ENCODE measurements at places on chromosomes 5 and 9.

DNA sequence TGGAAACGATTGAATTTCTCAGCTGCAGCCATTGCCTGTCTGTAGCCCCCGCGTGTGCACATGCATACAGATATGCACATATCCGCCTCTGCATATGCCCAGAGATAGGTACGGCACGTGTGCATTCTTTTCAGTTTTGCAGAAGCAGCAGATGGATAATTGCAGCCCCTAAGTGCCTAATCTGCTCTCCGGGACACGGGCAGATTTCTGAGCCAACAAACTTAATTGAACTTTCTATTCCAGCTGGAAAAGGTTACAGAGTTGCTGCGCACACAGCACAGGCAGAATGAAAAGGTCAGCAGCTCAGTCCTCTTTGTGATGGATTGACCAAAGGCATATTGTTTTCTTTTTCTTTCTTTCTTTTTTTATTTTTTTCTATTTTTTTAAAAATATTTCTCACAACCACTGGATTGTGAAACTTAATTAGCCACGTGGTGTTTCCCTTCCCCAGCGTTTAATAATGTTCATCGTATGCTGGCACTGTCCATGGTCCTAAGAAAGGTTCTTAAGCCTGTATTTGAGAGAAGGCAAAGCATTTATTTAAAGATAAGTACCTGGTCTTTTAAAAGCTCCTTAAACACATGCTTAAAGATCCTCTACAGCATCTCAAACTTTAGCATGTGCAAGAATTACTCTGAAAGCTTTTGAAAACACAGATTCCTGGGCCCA lies 270.2 kb upstream of the BRINP1 start:
- no peak for DNase-seq

- DNase-seq = no peak
Measured at GRCh38 chr5:135594416-135594960, 15.7 kb upstream of the CXCL14 start.

DNA sequence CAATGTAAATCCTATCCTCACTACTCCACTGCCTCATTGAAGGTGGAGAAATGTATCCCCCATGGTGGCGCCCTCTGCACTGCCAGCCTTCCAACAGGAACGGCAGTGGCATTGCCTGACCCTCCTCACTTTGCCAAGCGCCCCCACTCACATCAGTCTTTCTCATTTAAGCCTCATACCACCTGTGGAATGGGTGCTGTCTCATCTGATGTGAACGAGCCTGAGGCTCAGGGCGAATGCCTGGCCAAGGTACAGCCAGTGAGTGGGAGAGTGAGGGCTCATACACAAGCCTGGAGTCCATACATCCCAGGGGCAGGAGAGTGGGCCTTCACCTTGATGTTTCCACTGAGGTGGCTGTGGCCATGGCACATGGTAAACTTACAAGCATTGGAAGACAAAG lies 10.3 kb downstream of the F2RL2 start:
- no peak for DNase-seq

- DNase-seq = no peak
Measured at GRCh38 chr5:175681045-175681967, 23.4 kb downstream of the HRH2 start.

GRCh38 chr5:123460296-123460729 lies 37.1 kb upstream of the CEP120 start:
- DNase-seq = no peak

DNA sequence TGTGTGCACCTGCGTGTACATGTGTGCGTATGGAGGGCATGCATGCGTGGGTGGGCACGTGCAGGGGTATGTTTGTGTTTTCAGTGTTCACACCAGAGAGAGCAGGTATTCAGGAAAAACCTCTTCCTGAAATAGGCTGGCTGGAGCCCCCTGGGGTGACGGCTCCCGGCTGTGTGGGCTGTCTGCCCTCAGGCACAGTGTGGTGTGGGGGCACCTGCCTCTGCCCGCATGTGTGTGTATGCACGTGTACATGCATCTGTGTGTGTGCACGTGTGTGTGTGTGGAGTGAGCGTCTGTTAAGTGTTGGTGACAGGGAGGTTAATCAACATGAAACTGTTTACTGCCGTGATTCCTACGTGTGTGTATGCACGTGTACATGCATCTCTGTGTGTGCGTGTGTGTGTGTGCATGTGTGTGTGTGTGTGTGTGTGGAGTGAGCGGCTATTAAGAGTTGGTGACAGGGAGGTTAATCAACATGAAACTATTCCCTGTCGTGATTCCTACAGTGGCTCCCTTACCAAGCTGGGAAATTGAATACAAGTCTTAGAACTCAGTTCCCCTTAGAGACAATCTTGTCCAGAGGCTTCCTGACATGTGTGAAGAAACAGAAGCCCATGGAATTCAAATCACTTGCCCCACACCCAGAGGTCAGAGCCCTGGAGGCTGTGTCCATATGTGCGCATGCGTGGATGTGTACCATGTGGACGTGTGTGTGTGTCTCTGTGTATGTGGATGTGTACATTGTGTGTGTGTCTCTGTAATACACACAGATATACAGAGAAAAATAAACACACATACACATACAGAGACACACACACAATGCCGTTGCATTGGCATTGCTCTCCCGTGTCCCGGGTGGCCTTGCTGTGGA lies 372.4 kb upstream of the IRX4 start:
- no peak for DNase-seq

DNA sequence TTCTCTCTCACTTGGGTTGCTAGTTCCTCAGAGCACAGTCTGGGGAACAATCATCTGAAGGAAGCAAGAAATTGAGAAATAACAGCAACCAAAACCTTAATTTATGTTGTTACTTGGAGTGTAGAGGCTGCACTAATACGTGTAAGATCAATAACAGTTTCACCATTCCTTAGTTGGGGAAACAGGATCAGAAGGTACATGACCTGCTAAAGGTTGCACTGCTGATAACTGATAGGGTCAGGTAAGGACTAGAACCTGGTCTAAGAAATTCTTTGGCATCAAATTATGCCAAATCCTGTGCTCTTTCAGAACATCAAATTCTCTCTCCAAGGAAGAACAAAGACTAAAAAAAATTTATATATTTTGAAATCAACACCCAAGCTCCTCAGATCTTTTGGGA lies 278.6 kb upstream of the C9orf72 start:
- DNase-seq = no peak

- no peak for DNase-seq
Measured at GRCh38 chr5:74503-75109, 17.4 kb upstream of the PLEKHG4B start.

DNA sequence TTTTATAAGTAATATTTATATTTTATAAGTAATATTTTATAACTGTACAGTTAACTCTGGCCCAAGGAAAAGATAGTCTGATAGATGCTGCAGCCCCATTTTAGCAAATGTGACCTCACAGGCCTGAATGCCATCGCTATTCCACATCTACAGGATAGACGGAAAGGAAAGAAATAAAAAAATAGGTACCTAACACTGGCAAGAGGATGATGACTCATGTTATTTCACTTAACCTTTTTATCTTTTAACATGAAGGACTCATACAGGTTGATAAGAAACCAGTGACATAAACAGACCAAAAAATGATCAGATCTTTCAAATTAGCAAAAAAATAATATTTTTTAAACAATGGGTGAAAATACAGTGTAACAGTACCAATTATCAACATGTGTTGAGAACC lies 2.7 kb downstream of the CD274 start:
- DNase-seq = no peak

- no peak for DNase-seq
Measured at GRCh38 chr9:5489630-5490490, 20.5 kb upstream of the PDCD1LG2 start.

- no peak for DNase-seq
Measured at GRCh38 chr5:106906199-106906598, 764.5 kb downstream of the EFNA5 start.

DNA sequence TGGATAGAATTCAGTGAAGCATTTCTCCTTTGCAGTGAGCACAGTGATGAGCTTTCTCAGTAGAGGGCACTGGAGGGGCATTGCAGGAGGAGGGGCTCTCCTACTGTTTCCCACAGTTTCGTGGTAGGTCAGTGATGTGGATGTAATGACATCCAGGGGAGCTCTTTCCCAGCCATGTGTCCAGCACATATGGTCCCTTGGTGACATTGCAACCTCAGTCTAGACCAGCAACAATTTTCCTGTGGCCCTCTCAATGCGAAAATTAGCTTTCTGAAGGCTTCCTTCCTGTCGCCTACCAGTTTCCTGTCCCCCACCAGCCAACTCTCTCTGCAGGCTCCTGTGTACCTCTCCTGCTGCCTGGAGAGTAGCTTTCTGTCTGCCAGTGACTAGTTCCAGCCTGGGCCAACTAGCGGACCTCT lies 6.9 kb upstream of the PDCL start:
- DNase-seq = no peak

DNA sequence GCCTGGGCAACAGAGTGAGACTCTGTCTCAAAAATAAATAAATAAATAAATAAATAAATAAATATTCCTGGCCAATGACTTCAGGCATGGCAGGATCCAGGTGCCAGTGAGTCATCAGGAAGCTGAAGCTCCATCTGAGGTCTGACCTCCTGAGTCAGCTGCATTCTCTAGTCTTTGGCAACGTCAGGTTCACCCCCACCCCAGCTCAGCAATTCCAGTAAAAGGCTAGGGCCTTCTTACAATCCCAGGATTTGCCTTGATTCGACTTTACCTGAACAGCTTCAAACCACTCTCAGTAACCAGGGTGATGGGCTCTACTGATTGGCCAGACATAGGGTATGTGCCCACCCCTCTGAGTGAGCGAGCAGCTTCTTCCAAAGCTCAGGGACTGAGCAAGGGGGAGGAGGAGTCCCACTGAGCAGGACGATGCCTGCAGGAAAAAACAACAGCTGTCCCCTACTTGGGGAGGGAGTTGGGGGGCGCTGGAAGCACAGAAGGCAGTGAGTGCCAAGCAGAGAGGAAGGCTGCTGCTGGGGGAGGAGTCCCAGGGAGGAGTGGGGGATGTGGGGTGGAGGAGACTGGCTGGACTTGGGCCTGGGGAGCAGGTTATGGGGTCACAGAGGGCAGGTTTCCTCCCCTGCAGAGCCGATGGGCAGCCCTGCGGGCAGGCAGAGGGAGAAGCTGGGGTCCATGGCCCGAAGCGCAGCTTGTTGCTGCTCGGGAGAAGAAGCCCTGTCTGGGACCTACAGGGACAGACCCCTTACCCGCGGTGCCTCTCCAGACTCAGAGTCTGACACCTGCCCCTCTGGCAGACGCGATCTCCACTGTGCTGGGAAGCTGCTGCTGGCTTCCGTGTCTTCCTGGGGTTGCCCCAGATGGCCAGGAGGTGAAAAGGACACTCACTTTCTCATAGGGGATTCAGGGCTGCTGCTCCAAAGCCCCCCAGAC lies 25.9 kb upstream of the UNC5A start:
- no peak for DNase-seq

DNA sequence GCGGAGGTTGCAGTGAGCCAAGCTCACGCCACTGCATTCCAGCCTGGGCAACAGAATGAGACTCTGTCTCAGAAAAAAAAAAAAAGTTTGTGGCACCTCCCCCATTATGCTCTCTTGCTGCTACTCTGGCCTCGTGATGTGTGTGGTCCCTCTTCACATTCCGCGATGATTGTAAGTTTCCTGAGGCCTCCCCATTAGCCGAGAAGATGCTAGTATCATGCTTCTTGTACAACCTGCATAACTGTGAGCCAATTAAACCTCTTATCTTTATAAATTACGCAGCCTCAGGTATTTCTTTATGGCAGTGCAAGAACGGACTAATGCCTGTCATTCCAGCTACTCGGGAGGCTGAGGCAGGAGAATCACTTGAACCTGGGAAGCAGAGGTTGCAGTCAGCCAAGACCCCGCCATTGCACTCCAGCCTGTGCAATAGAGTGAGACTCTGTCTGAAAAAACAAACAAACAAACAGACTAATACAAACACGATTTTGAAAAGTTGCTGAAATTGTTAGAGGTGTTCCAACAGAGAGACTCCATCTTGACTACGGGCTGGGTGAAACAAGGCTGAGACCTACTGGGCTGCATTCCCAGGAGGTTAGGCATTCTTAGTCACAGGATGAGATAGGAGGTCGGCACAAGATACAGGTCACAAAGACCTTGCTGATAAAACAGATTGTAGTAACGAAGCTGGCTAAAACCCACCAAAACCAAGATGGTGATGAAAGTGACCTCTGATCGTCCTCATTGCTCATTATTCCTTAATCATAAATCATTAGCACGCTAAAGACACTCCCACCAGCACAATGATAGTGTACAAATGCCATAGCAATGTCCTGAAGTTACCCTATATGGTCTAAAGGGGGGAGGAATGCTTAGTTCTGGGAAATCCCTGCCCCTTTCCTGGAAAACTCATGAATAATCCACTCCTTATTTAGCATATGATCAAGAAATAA lies 8.3 kb upstream of the AFF4 start:
- DNase-seq = no peak

Measured in activated naive CD4-positive, alpha-beta T cell (primary cell).